Liver (tissue), 10 donors: ENCODE measurements at places on chromosomes 12 and 14. TPM values are rescaled to one million over a fixed set of nuclear protein-coding genes. Genes with fewer than 3 reads are reported as not detected.
A peak's percentile ranks its signal among the peaks of the same experiment; 100 is the strongest.

The ISM2 gene
- total RNA-seq = not detected

The SELPLG gene
- 4.8 TPM for total RNA-seq

The CD4 gene
- 22.5 TPM for total RNA-seq

The KLRK1 gene
- total RNA-seq = 0.98 TPM

The NUDT14 gene
- total RNA-seq = 4.8 TPM

The PRDM4 gene
- total RNA-seq = 6.2 TPM

The LRRIQ1 gene
- 0.05 TPM for total RNA-seq

DNA sequence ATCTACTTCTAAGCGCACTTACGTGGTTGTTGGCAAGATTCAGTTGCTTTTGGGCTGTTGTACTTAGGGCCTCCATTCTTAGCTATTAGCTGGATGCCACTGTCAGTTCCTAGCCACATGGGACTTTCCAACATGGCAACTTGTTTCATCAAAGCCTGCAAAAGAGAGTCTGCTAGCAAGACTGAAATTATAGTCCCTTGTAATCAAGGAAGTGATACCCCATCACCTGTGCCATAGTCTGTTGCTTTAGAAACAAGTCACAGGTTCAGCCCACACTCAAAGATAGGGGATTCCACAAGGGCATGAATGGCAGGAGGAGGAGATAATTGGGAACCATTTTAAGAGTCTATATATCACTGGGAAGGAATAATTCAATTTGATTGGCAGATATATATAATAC is 27.1 kb upstream of the SLC17A8 start:
- no peak overlapping the region for H3K27ac ChIP-seq
- peaks cover 2% of the 10 kb centered on the region for H3K36me3 ChIP-seq
- no peaks in the 10 kb centered on the region for H3K27me3 ChIP-seq

GRCh38 chr14:61395115-61395725 is 73.8 kb downstream of the PRKCH start:
- H3K4me1 ChIP-seq = no peaks in the 10 kb centered on the region
- no peak overlapping the region for H3K27ac ChIP-seq
- H3K4me3 ChIP-seq = no peak overlapping the region
- H3K27me3 ChIP-seq = no peaks in the 10 kb centered on the region

DNA sequence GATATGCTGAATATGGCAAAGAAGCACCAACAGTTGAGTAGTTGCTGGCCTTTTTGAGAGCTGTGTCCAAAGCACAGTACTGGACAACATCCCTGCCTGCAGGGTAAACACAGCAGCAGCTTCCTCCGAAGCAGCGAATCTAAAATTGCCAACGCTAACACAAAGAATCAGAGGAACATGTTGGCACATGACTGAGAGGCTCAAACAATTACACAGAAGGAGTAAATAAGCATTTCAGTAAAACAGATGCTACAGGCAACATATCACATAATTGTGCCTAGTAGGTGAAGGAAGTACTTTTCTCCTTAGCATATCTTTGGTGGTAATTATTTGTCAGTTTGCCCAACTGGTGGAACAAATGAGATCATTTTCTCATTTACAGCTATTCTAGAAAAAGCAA is 52.1 kb downstream of the KICS2 start:
- H3K4me3 ChIP-seq = no peak overlapping the region
- H3K4me1 ChIP-seq = peaks cover 3% of the 10 kb centered on the region
- no peaks in the 10 kb centered on the region for H3K36me3 ChIP-seq
- H3K27me3 ChIP-seq = no peaks in the 10 kb centered on the region
- DNase-seq = no peak

- peaks cover 23% of the 10 kb centered on the region for H3K36me3 ChIP-seq
- no peak overlapping the region for H3K27ac ChIP-seq
- no peak for DNase-seq
- no peaks in the 10 kb centered on the region for H3K4me1 ChIP-seq
- H3K27me3 ChIP-seq = no peaks in the 10 kb centered on the region
- H3K4me3 ChIP-seq = no peak overlapping the region
Measured at GRCh38 chr14:92555465-92556111, 42.0 kb downstream of the RIN3 start.

DNA sequence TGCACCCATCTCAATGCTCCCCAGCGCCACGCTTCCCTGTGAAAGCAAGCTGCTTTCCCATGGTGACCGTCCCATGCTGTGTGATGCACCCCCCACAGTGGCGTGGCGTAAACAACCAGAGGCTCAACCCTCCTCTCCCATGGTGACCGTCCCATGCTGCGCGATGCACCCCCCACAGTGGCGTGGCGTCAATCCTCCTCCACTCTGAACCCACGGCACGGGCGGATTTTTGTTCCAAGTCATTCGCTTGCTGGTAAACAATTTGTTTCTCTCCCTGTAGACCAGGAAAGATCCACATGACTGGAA is 8.9 kb downstream of the STX2 start:
- no peak for DNase-seq
- peaks cover 4% of the 10 kb centered on the region for H3K4me1 ChIP-seq
- no peaks in the 10 kb centered on the region for H3K27me3 ChIP-seq
- no peak overlapping the region for H3K27ac ChIP-seq
- no peaks in the 10 kb centered on the region for H3K36me3 ChIP-seq
- no peak overlapping the region for H3K4me3 ChIP-seq

DNA sequence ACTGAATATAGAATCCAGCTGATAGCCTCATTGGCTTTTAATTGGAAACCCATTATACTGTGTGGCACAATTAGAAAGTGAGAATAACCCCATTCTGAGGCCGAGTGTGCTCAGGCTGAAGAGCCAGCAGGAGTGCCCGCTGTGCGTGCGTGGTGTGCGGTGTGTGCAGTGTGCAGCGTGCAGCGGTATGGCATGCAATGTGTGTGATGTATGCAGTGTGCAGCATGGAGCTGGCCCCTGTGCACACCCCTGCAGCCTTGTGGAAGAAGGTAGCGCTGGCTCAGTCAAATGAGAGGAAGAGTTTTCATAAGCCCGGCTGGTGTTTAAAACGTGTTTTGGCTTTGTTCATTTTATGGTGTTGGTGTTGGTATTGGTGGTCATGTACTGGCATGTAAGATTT is 22.9 kb downstream of the CKB start:
- DNase-seq = no peak
- no peaks in the 10 kb centered on the region for H3K27me3 ChIP-seq
- H3K36me3 ChIP-seq = peaks cover 9% of the 10 kb centered on the region

DNA sequence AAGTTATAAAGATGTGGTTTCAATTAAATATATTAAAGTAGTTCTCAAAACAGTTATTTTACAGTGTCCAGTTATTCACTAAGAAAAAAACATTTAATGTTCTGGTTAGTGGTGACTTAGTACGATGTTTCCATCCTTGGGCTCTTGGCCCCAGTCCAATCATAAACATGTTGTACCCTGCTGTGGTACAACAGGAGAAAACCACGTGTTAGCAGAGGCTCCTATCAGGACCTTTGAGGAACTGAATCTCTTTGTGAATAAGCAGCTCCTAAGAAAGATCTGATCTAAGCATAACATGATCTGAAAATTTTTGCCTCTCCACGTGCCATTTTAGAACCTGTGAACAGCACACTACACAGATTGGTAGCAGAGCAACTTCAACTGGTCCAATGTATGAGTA is 234.0 kb downstream of the SYT1 start:
- DNase-seq = no peak
- H3K4me3 ChIP-seq = no peak overlapping the region
- H3K27me3 ChIP-seq = no peaks in the 10 kb centered on the region
- H3K36me3 ChIP-seq = no peaks in the 10 kb centered on the region

DNA sequence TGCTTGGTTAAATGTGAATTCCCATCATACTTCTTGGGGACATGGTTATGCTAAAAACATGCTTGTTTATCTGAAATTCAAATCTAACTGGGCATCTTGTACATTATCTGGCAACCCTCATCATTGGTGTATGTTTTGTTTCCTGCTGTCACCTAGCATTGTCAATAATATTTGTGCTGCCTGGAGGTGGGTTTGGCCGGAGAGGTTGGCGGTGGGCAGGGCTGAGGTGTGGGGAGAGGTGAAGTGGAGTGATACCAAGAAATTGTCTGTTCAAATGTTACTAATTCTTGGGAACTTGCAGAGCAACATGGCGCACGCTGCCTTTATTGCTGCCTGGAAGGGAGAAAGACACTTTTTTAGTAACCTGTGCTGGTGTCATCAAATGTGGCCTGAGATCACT is 280.5 kb downstream of the VRK1 start:
- no peak overlapping the region for H3K27ac ChIP-seq
- DNase-seq = no peak
- no peak overlapping the region for H3K4me3 ChIP-seq
- H3K36me3 ChIP-seq = no peaks in the 10 kb centered on the region

- no peaks in the 10 kb centered on the region for H3K36me3 ChIP-seq
- peak; percentile 67 for DNase-seq
- no peaks in the 10 kb centered on the region for H3K27me3 ChIP-seq
- peak overlapping the region; percentile 46 for H3K4me3 ChIP-seq
- peak overlapping the region; percentile 94 for H3K27ac ChIP-seq
- peaks cover 38% of the 10 kb centered on the region for H3K4me1 ChIP-seq
Measured at GRCh38 chr12:103841690-103842584, 903 bp upstream of the NT5DC3 start.

DNA sequence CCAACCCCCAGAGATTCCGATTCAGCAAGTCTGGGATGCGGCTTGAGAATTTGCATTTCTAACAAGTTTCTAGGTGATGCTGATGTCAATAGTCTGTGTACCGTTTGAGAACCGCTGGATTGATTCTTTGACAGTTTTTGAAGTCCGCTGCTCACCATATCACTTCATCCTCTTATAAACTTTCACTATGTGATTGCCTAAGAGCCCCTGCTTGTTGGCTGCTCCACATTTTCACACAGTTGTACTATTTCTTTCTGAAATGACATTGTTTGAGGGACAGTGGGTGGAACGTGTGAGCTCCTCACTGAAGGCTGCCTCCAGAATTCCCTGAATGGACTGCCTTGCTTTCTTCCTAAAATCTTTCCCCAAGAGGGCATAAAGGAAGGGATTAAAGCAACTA is 7.7 kb downstream of the C3AR1 start:
- H3K27ac ChIP-seq = no peak overlapping the region
- H3K36me3 ChIP-seq = peaks cover 20% of the 10 kb centered on the region
- no peak overlapping the region for H3K4me3 ChIP-seq
- H3K27me3 ChIP-seq = no peaks in the 10 kb centered on the region
- H3K4me1 ChIP-seq = no peaks in the 10 kb centered on the region

- no peaks in the 10 kb centered on the region for H3K4me1 ChIP-seq
- no peak overlapping the region for H3K27ac ChIP-seq
- no peaks in the 10 kb centered on the region for H3K36me3 ChIP-seq
- no peaks in the 10 kb centered on the region for H3K27me3 ChIP-seq
- no peak overlapping the region for H3K4me3 ChIP-seq
- DNase-seq = no peak
Measured at GRCh38 chr12:39070775-39071174, 165.4 kb upstream of the CPNE8 start.

GRCh38 chr12:82963956-82964355 is 277.2 kb downstream of the TMTC2 start:
- no peaks in the 10 kb centered on the region for H3K4me1 ChIP-seq
- H3K27me3 ChIP-seq = no peaks in the 10 kb centered on the region
- no peak overlapping the region for H3K4me3 ChIP-seq
- no peaks in the 10 kb centered on the region for H3K36me3 ChIP-seq

DNA sequence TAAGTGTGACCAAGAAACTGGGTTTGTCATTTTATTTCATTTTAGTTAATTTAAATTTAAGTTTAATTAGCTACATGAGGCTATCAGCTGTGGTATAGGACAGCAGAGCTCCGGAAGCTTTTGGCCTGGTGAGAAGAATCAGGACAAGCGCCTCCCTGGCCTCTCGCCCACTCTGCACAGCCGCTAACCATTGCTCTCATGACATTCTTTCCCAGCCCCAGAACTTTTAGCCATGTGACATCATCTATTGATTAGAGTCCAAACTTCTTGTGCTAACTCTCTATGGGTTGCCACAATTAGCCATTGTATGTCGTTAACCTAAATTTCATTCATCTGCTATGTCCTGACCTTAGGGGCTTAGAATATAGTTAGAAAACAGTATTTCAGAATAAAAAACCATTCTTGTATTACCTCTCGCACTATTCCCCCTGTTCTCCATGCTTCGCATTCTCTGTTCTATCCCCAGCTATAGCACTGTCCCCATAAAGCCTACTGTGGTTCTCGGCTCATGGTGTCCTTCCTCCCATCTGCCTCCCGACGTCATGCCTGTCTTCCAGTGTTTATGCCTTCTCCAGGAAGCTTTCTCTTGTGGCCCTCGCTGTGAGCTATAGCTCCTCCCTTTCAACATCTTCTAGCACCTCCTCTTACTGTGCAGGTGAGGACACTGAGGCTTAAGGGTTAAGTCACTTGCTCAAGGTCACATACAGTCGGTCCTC is 23.5 kb downstream of the SSH1 start:
- H3K4me3 ChIP-seq = no peak overlapping the region
- H3K27me3 ChIP-seq = no peaks in the 10 kb centered on the region
- H3K36me3 ChIP-seq = peaks cover 10% of the 10 kb centered on the region
- DNase-seq = no peak
- no peaks in the 10 kb centered on the region for H3K4me1 ChIP-seq

DNA sequence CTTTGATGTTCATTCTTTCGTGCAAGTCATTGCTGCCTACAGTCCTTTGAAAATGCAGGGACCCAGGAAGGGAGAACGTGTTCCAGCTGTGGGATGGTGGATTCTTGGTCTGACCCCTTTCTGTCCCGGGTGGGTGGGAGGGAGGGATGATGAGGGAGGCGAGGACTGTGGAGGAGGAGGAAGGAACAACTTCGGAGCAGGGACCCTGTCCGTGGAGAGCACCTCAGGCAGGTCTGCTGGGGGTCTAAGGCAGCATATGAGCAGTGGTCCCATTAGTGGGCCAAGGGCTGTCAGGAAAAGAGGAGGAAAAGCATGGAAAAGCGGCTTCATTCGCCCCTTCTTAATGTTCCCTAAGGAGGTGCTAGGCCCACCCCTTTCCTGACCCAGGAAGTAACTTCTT is 36.0 kb downstream of the CACNA2D4 start:
- no peaks in the 10 kb centered on the region for H3K36me3 ChIP-seq
- no peaks in the 10 kb centered on the region for H3K27me3 ChIP-seq
- H3K27ac ChIP-seq = no peak overlapping the region
- no peak overlapping the region for H3K4me3 ChIP-seq

DNA sequence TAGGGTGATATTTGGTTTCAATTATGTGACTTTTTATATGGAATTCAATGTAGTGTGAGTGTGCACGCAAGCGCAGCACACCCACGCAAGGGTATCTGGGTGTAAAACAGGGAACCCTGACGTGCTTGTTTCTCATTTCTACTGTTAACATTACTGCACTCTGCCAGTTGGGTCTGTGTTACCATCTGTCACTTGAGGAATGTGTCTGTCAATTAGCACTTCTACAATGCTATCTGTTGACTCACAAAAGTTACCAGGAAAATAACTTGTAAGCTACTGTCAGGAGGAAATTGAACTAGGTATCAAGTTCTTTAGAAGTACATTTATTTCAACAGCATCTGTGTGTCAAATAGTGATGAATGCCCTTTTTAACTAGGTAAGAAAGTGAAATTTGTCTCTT is 695.5 kb upstream of the LRFN5 start:
- no peaks in the 10 kb centered on the region for H3K4me1 ChIP-seq
- H3K36me3 ChIP-seq = no peaks in the 10 kb centered on the region
- DNase-seq = no peak
- H3K4me3 ChIP-seq = no peak overlapping the region

GRCh38 chr12:50018154-50018553 is 7.1 kb downstream of the RACGAP1 start:
- no peak for DNase-seq
- H3K36me3 ChIP-seq = no peaks in the 10 kb centered on the region
- H3K4me1 ChIP-seq = peaks cover 3% of the 10 kb centered on the region
- no peak overlapping the region for H3K4me3 ChIP-seq
- H3K27ac ChIP-seq = no peak overlapping the region
- no peaks in the 10 kb centered on the region for H3K27me3 ChIP-seq
